ENCODE measurements at places on chromosomes 12 and 14.

GRCh38 chr14:87409393-87409792, 583.6 kb downstream of the GALC start:
- no peak for DNase-seq

DNA sequence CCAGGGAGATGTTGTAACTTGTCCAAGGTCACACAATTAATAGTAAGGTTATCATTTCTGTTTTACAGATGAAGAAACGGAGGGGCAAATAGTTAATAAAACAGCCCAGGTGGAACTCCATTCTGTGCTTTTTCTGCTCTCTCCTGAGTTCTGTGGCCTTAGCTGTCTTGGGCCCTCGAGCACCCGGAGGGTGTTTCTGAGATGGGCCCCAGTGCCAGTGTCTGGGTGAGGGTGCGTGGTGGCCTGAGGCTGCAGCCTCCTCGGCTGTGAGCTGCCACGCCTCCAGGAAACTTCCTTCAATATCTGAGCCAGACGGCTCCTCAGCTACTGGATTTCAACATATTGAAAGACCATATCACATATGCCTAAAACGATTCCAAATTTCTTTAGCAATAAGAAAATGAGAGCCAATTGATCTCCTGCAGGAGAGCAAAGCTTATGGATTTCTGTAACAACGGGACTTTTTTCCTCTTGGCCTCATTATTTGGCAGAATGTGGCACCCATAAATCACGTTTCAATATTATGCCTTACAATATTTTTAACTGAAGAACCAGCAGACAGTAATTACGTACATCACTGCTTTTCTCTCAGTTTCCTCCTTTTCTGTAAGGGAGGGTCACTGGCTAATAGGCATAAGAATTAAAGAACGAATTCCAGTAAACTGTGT, 74.8 kb upstream of the DICER1 start:
- DNase-seq, result no peak

GRCh38 chr14:28831126-28831525, 64.5 kb downstream of the FOXG1 start:
- DNase-seq, result peak; percentile 7

DNA sequence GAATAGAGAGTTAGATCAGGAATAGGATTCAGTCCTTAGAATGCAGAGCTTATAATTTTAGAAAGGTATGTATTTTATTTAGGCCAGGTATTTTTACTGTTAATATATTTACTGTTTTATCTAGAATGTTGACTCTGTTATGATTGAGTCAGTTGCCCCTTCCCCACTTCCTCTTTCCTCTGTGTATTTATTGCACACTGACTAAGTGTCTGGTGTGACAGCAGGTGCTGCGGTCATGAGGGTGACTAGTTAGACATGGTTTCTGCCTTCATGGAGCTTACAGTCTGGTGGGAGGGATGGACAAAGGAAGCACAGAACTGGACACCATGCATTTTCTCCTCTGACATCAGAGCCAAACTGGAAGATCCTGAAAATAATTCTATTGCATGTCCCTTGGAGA, 159.8 kb downstream of the CACNA1C start:
- no peak for DNase-seq

GRCh38 chr14:61477712-61478462, 156.5 kb downstream of the PRKCH start:
- no peak for DNase-seq

- no peak for DNase-seq
Measured at GRCh38 chr14:53380052-53380866, 227.1 kb upstream of the DDHD1 start.

DNA sequence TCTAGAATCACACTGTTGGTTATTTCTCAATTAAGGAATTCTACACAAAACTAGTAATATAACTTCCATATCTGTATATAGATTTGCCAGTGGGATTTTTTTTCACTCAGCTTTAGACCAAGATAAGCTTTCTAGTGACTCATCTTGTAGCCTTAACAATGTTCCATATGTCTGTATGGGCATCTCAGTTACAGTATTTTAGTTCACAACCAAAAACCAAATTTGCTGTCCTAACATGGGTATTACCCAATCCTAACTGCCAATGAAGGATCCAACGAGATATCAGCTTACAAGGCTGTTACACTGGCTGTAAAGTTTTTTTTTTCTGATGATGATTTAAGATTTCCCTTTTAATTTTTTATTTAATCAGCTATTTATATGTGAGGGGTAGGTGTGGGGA, 31.5 kb upstream of the KRR1 start:
- DNase-seq, result no peak

DNA sequence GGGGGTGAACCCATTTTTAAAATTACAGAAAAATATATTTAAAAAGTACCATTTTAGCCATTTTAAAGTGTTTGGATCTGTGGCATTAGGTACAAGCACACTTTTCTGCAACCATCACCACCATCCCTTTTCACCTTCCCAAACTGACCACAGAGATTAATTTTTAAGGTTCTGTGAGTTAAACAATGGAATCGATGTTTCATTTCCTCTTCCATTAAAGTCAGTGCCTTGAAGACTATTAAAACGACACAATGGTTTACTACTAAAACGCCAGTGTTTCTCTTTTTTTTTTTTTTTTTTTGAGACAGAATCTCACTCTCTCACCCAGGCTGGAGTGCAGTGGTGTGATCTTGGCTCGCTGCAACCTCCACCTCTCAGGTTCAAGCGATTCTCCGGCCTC, 78.1 kb upstream of the GPR68 start:
- no peak for DNase-seq
